ENCODE measurements at places on chromosomes 11 and 22. TPM values are rescaled to one million over a fixed set of nuclear protein-coding genes. Genes with fewer than 3 reads are reported as not detected.
A peak's percentile ranks its signal among the peaks of the same experiment; 100 is the strongest.

DNA sequence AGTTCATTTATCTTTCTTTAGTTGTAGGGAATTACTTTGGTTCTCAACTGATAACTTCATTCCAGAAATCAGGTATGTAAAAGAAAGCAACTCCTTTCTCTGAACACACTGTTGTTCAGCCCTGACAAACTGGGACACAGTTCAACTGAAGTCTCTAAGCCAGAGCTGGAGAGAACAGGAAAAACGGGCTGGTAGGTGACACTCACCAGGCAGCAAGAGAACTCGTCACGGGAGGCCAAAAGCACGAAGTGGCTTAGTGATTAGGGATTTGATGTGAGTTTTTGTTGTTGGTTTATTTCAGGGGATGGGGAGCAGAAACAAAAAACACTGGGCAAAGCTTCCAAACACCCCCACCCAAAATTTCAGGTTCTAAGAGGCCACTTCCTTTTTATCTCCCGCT, 54.1 kb downstream of the MYH9 start:
- H3K36me3 ChIP-seq: peaks cover 6% of the 10 kb centered on the region
- no peak for DNase-seq
- peaks cover 99% of the 10 kb centered on the region for H3K4me1 ChIP-seq
- H3K4me3 ChIP-seq: no peak overlapping the region

MS4A12 gene
- 628 TPM for total RNA-seq

DNA sequence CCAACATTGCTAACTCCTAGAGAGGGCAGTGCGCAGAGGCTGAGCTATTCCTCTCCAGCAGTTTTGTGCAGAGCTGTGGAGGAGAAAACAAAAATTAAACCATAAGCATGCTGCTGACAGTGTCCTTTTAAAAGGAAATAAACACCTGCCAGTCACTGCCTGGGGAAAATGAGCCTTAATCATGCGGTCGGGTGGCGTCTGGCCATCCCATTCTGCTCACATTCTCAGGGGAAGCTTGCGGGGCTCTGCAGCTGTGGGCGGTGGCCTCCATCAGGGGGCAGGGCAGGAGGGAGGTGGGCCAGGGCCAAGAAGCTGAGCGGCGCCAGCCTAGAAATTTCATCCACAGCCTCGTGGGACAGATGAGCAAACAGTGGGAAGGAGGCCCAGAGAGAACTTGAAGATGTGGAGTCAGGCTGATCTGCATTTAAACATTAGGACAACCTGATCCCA, 71.0 kb upstream of the TP53I11 start:
- H3K4me1 ChIP-seq: peaks cover 15% of the 10 kb centered on the region
- peak; percentile 24 for DNase-seq
- H3K36me3 ChIP-seq: no peaks in the 10 kb centered on the region
- no peak overlapping the region for H3K27ac ChIP-seq
- no peaks in the 10 kb centered on the region for H3K27me3 ChIP-seq

- H3K4me3 ChIP-seq: no peak overlapping the region
- H3K27me3 ChIP-seq: no peaks in the 10 kb centered on the region
- H3K27ac ChIP-seq: no peak overlapping the region
- no peaks in the 10 kb centered on the region for H3K4me1 ChIP-seq
Observed at GRCh38 chr11:28657378-28658030, 549.3 kb downstream of the METTL15 start.

DNA sequence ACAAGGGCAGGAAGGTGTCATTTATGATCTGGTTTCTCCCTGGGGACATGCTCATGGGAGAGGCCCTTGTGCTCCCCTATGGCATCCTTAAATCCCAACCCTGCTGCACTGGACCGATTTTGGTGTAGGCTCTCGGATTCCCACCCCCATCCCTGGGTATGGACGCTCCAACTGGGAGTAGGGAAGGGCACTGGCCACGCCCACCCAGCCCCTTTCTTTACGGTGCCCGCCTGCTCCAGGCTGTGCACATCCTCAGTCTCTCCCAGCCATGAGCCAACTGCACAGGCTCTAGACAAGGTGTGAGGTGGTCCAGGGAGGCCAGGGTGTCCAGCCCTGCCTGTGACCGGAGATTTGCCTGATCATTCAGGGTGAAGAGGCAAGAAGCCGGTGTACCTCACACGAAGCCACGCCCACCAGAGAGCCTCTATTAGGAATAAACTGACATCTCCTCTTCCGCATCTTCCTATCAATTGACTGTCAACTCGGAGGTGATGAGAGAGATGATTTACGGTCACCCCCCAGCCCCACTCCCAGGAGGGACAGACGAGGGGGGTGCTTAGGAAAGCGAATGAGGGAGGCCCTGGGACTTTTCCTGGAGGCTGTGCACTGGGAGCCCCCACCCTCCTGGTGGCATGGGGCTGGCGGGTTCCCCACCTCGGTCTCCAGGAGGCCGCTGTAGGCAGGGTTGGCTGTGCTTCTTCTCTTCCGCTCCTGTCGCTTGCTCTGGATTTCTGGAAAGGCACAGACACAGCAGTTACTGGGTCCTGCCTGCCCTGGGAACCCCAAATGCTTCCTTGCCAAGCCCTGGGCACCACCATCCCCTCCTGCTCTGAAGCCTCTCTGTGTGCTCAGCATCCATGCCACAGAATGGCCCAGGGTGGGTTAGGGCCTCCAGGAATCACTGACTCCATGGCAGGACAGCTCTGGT, 116.7 kb downstream of the PHF21B start:
- H3K4me1 ChIP-seq: no peaks in the 10 kb centered on the region
- peak; percentile 6 for DNase-seq
- H3K36me3 ChIP-seq: no peaks in the 10 kb centered on the region

GRCh38 chr22:20448630-20449029, 11.0 kb upstream of the SCARF2 start:
- no peak for DNase-seq
- H3K27ac ChIP-seq: no peak overlapping the region
- no peaks in the 10 kb centered on the region for H3K4me1 ChIP-seq
- H3K4me3 ChIP-seq: no peak overlapping the region
- no peaks in the 10 kb centered on the region for H3K27me3 ChIP-seq
- H3K36me3 ChIP-seq: no peaks in the 10 kb centered on the region

DNA sequence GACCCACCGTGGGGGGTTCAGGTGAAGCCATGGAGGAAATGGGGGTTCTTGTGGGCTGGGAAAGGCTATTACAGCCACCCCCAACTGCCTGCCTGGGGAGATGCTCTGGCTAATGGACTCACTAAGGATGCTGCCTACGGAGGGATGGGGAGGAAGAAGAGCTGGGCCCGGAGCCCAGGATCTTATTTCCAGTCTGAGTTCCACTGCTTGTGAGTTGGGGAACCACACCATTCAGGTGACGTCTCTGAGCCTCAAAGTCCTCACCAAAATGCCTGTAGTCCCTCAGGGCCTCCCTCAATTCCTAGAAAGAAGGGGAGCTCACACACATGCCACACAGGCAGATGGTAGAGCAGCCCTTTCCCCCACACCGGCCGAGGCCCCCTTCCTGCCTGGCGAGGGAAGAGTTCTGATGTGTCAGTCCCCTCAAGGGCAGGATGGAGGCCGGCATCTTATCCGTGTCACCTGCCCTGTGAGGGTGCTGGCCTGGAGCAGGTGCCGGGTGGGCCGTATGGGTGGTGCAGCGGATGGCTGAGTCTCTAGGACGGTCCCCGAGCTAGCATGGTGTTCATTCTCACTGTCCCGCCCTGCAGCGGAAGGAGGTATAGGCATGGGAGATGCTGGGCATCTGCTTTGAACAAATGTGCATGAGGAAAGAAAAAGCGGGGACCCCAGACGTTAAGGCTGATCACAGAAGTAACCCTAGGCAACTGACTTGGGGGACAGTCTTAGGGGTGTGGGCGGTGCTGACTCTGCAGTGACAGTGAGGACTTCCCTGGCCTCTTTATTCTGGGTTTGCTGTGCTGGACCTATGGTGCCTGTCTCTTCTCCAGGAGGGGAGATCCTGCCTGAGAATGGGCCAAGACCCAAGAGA, 15.7 kb downstream of the MRGPRF start:
- DNase-seq: peak; percentile 5
- no peak overlapping the region for H3K4me3 ChIP-seq
- peaks cover 31% of the 10 kb centered on the region for H3K4me1 ChIP-seq

DNA sequence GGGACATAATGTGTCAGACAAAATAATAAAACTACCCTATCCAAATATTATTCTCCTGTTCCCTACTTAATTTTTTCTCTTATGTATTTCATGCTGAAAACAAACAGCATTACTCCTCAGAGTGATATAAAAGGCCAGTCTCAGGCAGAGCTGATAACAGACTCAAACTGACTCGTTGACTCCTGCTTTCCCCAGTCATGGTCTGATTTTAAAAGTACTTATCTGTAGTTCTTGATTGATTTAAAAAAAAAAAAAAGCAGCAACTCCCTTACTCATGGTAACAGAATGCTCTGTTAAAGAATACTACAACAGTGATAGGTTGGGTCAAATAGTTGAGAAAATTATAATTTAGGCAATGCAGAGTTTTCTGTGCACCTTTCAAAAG, 90.3 kb upstream of the BARX2 start:
- H3K36me3 ChIP-seq: no peaks in the 10 kb centered on the region
- no peak overlapping the region for H3K27ac ChIP-seq
- no peaks in the 10 kb centered on the region for H3K27me3 ChIP-seq
- no peaks in the 10 kb centered on the region for H3K4me1 ChIP-seq
- no peak overlapping the region for H3K4me3 ChIP-seq

KRTAP5-8 gene
- 0.41 TPM for total RNA-seq

GRCh38 chr11:119218141-119218878, 12.2 kb downstream of the CBL start:
- no peaks in the 10 kb centered on the region for H3K36me3 ChIP-seq
- no peak for DNase-seq
- peaks cover 13% of the 10 kb centered on the region for H3K4me1 ChIP-seq
- H3K27me3 ChIP-seq: no peaks in the 10 kb centered on the region
- no peak overlapping the region for H3K4me3 ChIP-seq

GRCh38 chr22:43014316-43014868, 557 bp downstream of the PACSIN2 start:
- peaks cover 64% of the 10 kb centered on the region for H3K4me1 ChIP-seq
- H3K36me3 ChIP-seq: no peaks in the 10 kb centered on the region
- peak; percentile 59 for DNase-seq
- H3K27me3 ChIP-seq: no peaks in the 10 kb centered on the region
- H3K27ac ChIP-seq: peak overlapping the region; percentile 91
- H3K4me3 ChIP-seq: peak overlapping the region; percentile 88

DNA sequence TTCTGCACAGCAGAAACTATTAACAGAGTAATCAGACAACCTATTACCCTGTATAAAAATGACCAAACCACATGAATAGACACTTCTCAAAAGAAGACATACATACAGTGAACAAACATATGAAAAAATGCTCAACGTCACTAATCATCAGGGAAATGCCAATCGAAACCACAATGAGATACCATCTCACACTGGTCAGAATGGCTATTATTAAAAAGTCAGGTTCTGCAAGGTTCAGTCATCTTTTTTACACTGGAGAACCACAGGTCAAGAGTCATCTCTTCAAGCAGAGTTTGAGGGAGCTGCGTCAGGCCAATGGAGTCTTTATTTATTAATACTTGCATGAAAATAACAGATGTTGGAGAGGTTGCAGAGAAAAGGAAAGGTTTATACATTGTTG, 40.4 kb downstream of the RCN1 start:
- DNase-seq: no peak
- H3K36me3 ChIP-seq: no peaks in the 10 kb centered on the region
- H3K27me3 ChIP-seq: no peaks in the 10 kb centered on the region

DNA sequence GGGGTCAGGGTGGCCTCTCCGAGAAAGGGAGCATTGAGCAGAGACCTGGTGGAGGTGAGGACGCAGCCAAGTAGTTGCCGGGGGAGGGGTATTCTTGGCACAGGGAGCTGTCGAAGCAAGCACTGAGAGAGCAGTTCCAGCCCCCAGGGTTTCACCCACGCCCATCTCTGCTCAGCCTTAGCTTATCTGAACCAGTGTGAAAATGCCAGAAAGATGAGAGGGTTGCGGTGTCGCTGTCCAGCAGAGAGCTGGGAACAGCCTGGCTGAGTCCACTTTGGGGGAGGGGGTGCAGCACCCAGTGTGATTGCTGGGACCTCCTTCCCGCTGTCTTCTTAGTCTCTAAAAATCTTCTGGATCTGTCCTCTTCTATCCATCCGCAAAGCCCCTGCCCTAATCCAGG, 123.3 kb upstream of the TBCEL start:
- H3K27ac ChIP-seq: no peak overlapping the region
- H3K4me3 ChIP-seq: no peak overlapping the region
- H3K36me3 ChIP-seq: no peaks in the 10 kb centered on the region
- H3K27me3 ChIP-seq: no peaks in the 10 kb centered on the region
- no peaks in the 10 kb centered on the region for H3K4me1 ChIP-seq

PNPLA5 gene
- total RNA-seq: not detected

DNA sequence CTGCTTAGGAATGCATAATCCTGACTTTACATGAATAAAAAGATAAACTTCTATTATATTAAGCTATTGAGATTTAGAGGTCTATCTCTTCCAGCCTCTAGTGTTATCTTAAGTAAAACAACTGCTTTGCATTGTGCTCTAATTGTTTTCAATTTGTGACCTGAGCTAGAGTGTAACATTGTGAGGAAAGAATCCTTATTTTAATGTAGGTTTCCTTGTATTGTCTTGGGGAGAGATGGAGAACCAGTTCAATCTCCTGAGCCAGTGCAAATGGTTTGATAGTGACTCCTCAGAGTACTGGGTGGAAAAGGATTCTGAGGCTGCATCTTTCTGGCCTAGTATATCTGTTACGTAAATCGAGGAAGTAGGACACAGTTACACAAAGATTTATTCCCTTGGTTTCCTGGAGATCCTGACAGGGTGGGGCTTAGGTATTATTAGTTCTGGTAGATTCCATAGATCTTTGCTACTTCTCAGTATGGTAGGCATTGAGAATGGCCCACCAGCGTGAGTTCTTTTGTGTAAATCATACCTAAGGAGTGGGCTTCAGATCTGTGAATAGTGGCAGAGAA, 683.5 kb upstream of the CCDC179 start:
- DNase-seq: no peak
- H3K36me3 ChIP-seq: no peaks in the 10 kb centered on the region
- no peaks in the 10 kb centered on the region for H3K4me1 ChIP-seq
- H3K4me3 ChIP-seq: no peak overlapping the region

- H3K27ac ChIP-seq: no peak overlapping the region
- H3K4me1 ChIP-seq: no peaks in the 10 kb centered on the region
- no peaks in the 10 kb centered on the region for H3K36me3 ChIP-seq
Observed at GRCh38 chr11:58451585-58451984, 9.5 kb upstream of the OR5B12 start.

ME3 gene
- 91.8 TPM for total RNA-seq

GRCh38 chr11:66081505-66081904, 11.4 kb downstream of the PACS1 start:
- H3K4me3 ChIP-seq: no peak overlapping the region
- peak; percentile 74 for DNase-seq

- no peaks in the 10 kb centered on the region for H3K36me3 ChIP-seq
- DNase-seq: no peak
- H3K27me3 ChIP-seq: peaks cover 28% of the 10 kb centered on the region
- H3K27ac ChIP-seq: no peak overlapping the region
- peaks cover 13% of the 10 kb centered on the region for H3K4me1 ChIP-seq
- H3K4me3 ChIP-seq: no peak overlapping the region
Observed at GRCh38 chr11:123302751-123303195, 107.7 kb upstream of the CLMP start.

DNA sequence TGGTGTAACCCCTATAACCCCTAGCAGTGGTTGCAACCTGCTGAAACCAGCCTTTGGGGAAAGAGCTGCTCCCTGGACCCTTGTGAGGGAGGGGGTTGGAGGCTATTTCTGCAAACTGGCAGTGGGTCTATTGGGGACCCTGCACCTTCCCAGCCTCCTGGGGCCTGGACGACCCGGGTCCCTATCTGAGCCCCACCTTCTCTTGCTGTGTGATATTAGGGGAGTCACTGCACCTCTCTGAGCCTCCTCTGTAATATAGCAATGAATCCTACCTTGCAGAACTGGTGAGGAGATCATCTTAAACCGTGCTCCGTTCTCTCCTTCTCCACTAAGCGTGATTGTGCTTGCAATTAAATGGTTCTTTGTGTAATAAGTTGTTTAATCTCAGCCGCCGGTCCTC, 24.0 kb upstream of the MPPED1 start:
- no peaks in the 10 kb centered on the region for H3K36me3 ChIP-seq
- H3K27ac ChIP-seq: no peak overlapping the region
- H3K4me1 ChIP-seq: no peaks in the 10 kb centered on the region

TMPRSS5 gene
- not detected for total RNA-seq
